ENCODE measurements at places on chromosomes 7 and 10.

DNA sequence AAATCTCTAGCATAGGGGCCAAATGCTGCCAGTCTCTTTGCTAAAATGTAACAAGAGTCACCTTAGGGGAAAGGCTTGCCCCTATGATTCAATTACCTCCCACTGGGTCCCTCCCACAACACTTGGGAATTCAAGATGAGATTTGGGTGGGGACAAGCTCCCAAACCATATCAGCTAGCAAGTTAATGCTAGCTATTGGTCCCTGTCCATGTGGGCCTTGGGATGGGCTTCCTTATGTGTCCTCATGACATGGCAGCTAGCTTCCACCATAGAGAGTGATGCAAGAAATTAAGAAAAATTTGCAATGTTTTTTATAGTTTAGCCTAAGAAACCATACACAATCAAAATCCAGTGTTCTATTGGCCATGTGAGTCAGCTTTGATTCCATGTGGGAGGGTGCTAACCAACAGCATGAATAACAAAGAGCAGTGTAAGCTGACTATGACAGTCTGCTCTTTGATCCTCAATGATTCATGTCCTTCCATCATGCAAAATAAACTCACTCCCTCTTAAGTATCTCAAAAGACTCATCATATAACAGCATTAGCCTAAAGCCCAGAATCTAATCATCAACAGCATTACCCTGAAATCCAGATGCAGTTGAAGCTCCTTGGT is 21.7 kb upstream of the ZNF365 start:
- peak; percentile 100 for ATAC-seq

- no peak for ATAC-seq
Measured at GRCh38 chr10:1128649-1129048, 72.5 kb downstream of the WDR37 start.

GRCh38 chr7:2785071-2785500 is 59.0 kb downstream of the GNA12 start:
- ATAC-seq: peak; percentile 68

- peak; percentile 16 for ATAC-seq
Measured at GRCh38 chr7:123748171-123748733, 551 bp downstream of the WASL start.

DNA sequence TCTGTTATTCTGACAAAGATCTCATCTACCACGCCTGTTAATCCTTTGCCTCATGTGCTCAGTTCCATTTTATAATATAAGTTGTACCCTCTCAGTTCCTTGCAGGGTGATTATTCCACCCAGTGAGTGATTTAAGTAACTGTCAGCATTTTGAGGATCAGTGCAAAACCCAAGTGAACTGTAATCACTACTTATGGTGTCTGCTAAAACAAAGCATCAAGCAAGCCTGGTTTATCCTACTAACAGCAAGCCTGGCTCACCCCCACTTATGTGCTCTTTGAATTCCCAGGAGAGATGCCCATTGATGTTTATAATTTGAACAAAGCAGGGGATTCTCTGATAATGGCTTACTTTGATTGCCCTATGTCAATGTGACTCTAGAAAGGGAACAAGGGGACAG is 186.8 kb upstream of the LRGUK start:
- no peak for ATAC-seq

- no peak for ATAC-seq
Measured at GRCh38 chr10:100138921-100139496, 46.8 kb downstream of the ERLIN1 start.

DNA sequence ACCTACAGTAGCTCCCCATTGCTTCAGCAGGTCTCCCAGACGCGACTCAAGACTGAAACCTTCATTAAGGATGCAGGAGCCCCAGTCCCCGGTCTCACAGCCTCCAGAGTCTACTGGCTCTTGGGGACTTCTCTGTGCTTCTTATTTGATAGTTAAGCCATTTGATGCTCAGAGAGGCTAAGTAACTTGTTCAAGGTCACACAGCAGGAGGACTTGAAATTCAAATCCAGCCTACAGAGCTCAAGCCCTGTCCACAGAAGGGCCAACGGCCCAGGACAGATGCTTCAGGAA is 21.2 kb upstream of the ZMIZ1 start:
- ATAC-seq: peak; percentile 18

- peak; percentile 93 for ATAC-seq
Measured at GRCh38 chr7:24965831-24966708, 13.9 kb downstream of the OSBPL3 start.

GRCh38 chr7:48097521-48098231 is 8.6 kb downstream of the UPP1 start:
- peak; percentile 79 for ATAC-seq

DNA sequence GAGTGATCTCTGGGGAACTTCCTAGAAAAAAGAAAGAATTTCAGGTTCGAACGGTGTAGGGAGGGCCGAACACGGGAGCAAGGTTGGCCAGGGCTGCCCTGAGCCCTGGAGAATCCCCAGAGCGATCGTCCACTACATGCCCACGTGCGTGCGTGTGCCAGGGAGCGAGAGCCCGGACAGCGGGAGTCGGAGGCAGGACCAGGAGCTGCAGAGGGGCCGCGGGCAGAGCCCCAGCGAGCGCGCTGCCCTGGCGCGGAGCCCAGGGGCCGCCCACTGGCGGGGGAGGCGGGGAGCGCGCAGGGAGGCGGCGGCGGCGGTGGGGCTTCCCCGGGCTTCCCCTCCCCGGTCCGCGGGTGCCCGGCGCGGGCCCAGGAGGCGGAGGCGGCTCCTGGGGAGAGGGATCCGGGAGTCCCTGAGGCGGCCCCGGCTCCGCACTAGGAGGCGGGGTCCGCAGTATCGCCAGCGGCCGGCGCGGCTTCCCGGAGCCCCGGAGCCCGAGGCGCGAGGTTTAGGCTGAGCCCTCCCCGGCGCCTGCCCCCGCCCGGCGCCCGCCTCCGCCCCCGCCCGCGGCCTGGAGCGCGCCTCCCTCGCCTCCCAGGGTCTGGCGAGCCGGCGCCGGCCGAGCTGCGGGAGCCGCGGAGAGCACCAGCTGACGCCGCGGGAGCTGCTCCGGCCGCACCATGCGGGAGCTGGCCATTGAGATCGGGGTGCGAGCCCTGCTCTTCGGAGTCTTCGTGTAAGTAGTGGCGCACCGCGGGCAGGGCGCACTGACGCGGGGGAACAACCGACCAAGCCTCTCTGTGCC is at the start of gene PLPP4:
Gene PLPP4, plus strand, starts transcription at position 602 of the 805 bp plus-strand sequence. Its CDS starts 79 bp downstream, at position 681.
- no peak for ATAC-seq

DNA sequence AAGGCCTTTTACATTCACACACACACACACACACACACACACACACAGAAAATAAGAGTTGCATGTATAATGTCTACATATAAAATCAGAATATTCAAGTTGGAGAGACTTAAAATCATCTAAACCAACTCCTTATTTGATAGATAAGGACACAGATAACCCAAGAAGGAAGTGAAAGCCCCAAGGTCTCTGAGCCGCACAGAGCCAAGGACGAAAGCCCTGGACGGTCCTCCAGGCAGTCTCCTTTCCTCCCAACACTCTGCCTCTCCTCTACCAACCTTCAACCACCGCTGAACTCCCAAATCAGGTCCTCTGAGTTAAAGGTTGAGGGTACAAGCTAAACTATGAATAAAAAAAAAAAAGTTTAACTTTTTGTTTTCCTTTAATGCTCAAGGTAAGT is 28.2 kb downstream of the UBE2H start:
- ATAC-seq: no peak

- peak; percentile 66 for ATAC-seq
Measured at GRCh38 chr10:122282253-122282671, 11.2 kb downstream of the BTBD16 start.

DNA sequence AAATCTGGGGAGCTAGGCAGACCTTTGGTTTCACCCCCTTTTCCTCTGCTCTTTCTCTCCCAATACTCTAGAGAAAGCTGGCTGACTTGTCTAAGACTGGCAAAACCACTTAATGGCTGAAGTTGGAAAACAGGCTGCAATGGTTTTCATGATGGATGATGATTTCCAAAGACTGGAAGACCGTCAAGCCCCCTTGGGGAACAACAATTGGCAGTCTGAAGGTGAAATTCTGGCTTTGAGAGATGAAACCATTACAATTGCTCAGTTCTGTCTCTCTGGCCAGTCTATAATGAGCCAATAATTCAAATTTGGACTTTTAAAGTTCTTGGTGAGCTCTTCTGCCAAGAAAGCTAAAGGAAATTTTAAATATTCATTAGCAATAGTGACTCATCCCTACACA is 680.5 kb downstream of the PARD3 start:
- no peak for ATAC-seq

- no peak for ATAC-seq
Measured at GRCh38 chr7:48390388-48391327, 219.4 kb downstream of the ABCA13 start.

- ATAC-seq: no peak
Measured at GRCh38 chr7:106968160-106968559, 76.3 kb upstream of the PRKAR2B start.

- peak; percentile 32 for ATAC-seq
Measured at GRCh38 chr7:2807845-2808772, 36.0 kb downstream of the GNA12 start.

DNA sequence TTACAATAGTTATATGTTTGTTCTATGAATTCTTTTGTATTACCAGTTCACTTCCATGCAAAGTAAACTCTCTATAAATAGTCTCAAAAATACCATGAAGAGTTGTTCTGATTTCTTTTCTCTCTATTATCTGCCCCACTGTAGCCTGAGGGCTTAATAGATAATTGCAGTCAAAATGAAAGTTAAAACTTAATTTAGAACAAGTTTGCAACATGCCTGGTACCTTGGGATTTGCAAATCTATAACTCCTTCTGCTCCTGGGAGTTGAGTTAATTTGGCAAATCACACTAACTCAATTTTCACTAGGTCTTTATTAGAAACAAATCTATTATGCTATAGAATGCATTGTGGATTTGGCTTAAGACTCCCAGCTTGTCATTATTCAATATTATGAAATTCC is 21.8 kb upstream of the NDUFA5 start:
- no peak for ATAC-seq

GRCh38 chr10:11240641-11241040 is 223.0 kb downstream of the CELF2 start:
- no peak for ATAC-seq

DNA sequence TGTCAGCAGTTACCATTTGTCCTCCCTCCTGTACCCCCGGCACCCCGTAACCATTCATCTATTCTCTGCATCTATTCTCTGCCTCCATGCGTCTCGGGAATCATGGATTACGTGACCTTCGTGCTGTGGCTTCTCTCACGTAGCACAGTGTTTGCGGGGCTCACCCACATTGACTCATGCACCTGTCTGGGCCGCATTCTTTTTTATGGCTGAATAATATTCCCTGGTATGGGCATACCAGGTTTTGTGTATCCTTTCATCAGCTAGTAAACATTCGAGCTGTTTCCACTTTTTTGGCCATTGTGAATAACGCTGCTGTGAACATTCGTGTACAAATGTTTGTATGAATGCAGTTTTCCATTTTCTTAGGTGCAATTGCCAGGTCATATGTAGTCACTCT is 17.7 kb downstream of the CUX1 start:
- ATAC-seq: no peak

DNA sequence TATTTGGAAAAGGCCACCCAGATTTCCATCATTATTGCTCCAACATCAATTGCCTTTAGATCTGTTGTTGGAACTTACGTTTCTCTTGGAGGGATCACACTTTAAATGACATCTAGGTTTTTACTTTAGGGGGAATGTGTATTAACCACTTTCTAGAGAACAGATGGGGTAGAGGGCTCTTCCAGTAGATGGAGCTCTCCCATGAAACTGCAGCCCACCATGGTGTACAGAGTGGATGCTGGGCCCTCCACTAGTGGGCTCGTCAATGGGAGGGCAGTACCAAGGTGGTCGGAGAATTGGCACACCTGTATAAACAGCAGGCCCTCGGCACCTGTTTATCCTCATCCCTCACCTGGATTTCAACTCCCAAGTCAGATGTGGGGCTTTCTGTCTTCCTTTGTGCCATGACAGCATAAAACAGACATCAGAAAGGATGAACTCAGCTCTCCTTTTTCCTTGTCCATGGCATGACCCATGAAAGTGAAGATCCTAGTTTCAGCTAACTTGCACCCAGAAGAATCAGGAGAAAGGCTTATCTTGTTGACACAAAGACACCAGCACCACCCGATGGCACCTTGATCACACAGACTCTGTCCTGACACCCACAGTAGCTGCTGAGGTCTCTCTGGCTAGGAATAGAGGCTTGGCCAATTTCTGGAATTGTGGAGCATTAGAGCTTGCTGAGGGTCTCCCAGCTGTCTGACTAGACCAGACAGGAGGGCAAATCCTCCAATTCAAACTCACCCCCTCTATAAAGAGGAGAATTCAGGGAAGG is 150.5 kb downstream of the CYP26A1 start:
- ATAC-seq: no peak

DNA sequence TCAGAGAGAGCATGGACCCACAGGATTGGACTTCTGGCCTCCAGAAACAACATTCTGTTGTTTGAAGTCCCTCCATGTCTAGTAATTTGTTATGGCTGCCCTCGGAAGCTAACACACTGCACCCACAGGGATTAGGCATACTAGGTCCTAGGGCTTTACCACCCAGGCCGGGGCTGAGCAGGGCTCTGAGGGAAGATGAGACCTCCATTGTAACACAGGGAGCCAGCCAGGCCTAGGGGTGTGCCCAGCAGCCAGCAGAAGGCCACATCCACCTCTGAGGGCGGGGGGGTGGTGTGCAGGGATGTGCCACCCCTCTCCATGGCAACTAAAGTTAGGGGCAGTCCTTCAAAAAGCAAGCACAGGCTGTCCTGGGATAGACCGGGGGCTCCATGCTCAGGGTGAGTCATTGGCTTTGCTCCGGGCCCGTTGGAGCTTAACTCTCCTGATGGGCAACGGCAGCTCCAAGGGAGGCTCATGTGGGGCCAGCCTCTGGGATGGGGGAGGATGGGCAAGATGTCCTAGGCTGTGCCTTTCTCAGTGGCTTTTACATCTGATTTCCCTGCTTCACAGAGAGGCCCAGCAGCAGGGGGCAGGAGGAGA is 96.6 kb upstream of the GPR26 start:
- ATAC-seq: no peak

GRCh38 chr7:93566876-93567275 is 7.6 kb downstream of the CALCR start:
- ATAC-seq: no peak

GRCh38 chr10:99610221-99610620 is 10.0 kb downstream of the SLC25A28 start:
- ATAC-seq: no peak

- ATAC-seq: peak; percentile 82
Measured at GRCh38 chr10:69045441-69046300, 42.2 kb upstream of the SRGN start.

GRCh38 chr7:33350577-33350976 is 221.2 kb downstream of the BBS9 start:
- ATAC-seq: no peak

GRCh38 chr10:49556723-49557122 is 17.8 kb upstream of the ERCC6 start:
- no peak for ATAC-seq

GRCh38 chr10:689452-690371 is at the start of gene DIP2C:
DIP2C (minus strand) TSS chr10:689668; CDS start chr10:689578, 90 bp downstream.
- ATAC-seq: no peak

DNA sequence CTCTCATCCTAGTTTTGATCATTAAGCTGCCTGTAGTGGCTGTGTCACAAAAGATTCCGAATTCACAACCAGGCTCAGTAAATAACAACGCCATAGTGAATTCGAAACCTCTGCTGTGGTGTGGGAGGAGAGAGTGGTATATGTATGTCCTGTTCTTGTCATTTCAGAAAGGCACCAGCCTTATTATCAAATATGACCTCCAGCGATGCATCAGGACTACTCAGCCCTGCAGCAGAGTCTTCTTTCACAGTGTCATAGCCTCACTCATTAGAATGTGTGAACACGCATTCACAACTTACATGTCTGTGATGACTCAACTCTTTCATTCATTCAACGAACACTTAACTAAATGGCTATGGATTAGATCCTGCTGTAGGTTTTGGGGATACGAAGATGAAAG is 15.3 kb downstream of the AOC1 start:
- peak; percentile 95 for ATAC-seq

Measured in activated T-helper 17 cell treated with anti-CD3 and anti-CD28 coated beads, Interleukin-2, amount 50 U/mL, for 72 hours (primary cell).